ENCODE measurements at places on chromosomes 12 and 14.

- DNase-seq: peak; percentile 55
Measured at GRCh38 chr12:107131832-107132616, 38.7 kb upstream of the CRY1 start.

DNA sequence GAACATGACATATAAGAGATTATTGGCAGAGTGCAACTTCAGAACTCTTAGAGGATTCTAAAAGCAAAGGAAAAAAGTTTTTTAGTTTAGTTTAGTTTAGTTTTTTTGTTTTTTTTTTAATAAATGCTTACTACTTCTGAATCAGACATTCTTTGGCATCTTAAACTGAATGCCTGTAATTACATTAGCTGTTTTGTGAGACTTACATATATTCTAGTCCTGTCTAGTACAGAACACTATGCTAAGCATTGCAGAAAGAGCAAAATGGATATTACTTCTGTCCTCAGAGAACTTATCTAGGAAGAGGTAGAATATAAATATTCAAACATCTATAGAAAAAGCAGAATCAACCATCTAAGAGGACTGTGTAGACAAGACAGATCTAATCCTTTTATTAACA lies 133.2 kb downstream of the RAD51B start:
- no peak for DNase-seq

DNA sequence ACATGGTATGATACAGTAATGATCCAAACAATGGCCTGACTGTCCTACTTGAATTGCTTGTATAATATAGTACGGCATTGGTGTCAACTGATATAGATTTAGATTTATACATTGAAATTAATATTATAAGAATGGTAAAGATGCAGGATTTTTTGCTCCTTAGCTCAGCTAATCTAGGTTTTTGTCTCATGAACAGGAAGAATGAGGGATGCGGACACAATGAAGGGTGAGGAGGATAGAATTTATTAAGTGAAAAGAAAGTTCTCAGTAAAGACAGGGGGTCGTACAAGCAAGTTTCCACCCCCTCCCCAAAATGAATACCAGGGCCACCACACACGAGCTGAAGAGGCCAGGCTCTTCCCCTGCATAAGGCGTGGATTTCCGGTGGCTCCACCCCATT lies 96.1 kb downstream of the KCNA5 start:
- DNase-seq: no peak

DNA sequence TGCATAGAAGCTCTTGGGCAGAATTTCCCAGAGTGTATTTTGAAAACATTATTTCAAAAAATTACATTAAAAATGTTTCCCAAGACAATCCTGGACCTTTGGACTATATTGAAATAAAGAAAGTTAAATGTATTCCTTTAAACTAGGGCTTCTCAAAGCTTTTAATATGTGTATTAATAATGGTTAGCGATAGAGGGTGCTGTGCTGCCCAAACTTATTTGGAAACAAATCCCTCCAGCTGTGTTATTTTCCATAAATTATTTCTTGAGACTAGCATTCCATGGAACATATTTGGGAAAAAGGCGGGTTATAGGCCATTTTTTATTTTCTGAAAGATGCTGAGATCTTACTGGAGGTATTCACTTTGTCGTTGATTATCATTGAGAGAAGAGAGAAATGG lies 397.8 kb upstream of the MIS18BP1 start:
- no peak for DNase-seq
